A549 treated with dexamethasone at 1 μM for 4 hours (cell line): ENCODE measurements at places on chromosomes 3 and 15. TPM values are rescaled to one million over a fixed set of nuclear protein-coding genes. Genes with fewer than 3 reads are reported as not detected.

Gene SHC4
- 0.71 to 1.3 TPM (median 1.1 TPM) in 5 replicates for total RNA-seq

Gene CATSPER2
- 0.17 to 1.8 TPM (median 0.86 TPM) in 5 replicates for total RNA-seq

Gene SPTBN5
- 0.07 to 0.25 TPM (median 0.16 TPM) in 5 replicates for total RNA-seq

Gene C2CD4A
- total RNA-seq = 0.11 to 0.14 TPM (median 0.12 TPM) in 5 replicates

Gene CNBP
- total RNA-seq = 341 to 355 TPM (median 353 TPM) in 5 replicates

Gene GRM2
- 0.02 to 0.10 TPM (median 0.05 TPM) in 3 of 5 replicates, not detected in the others for total RNA-seq
